H54 (cell line): ENCODE measurements at places on chromosomes 11 and 22.

- no peak for DNase-seq
Observed at GRCh38 chr22:22934543-22935055, 47.0 kb downstream of the IGLL5 start.

DNA sequence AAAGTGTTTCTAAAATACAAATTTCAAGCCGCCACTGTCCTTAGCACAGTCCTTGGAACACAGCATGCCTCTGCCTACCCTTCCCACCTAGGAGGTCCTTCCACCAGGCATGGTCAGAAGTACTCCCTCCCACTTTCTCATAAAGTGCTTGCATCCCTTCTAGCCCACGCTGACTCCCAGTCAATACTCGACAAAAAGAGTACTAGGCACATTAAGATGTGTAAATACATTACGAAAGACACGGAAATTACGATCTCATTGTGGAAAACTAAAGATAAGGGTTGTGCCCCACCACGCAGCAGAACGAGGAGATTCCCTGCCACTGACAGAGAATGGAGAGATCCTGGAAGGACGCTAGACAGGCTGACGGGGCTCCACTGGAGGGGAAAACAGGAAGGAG, 13.5 kb downstream of the CHKA start:
- DNase-seq: no peak

DNA sequence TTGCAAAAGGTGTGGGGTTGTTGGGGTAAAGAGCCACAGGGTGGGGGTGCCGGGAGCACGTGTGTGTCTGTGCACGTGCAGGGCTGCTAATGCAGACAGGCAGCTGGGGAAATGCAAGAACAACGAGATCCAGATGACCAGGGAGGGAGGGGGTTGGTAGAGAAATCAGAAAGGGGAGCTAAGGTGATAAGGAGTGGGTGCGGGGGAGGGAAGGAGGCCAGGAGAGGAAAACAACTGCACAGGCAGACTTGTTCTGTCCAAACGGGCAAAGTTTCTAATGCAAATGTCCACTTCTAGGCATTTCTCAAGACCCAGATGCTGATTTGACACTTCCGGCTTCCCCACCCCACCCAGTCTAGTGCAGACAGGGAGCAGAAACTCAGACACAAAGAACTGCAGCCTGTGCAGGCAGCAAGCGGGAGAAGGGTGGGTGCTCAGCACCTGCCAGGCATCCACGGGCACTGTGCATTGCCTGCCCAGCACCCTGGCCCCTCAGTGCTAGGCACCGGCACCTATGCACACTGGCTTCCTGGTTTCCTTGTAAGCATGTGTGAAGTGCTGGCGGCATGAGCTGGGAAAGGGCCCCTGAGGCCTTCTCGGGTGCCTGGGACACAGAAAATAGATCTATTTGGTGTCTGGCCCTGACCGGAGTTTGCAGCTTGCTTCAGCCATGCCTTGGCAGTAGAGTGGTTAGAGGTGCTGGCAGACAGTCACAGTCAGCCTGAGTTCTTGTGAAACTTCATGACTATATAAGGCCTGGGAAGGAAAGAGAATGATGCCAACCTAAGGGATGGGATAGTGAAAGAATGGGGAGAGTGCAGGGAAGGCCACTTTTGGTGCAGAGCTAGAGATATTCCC, 220.1 kb upstream of the SORL1-AS1 start:
- DNase-seq: no peak

DNA sequence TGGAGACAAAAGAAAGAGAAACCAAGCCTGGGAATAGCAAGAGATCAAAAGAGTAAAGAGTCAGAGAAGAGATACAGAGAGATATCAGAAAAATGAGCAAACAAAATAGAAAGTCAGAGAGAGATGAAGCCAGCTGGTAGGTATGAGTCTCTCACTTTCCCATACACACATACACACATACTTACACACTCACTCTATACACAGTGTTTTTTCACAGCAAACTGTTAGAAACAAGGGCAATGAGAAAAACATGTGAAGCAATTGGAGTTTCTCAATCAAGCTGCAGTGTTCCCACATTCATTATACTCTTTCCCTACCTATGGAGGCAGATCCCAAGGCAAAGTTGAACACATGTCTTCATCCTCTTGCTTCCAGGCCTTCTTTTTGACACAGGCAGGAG, 2.6 kb upstream of the NLRP10 start:
- no peak for DNase-seq

DNA sequence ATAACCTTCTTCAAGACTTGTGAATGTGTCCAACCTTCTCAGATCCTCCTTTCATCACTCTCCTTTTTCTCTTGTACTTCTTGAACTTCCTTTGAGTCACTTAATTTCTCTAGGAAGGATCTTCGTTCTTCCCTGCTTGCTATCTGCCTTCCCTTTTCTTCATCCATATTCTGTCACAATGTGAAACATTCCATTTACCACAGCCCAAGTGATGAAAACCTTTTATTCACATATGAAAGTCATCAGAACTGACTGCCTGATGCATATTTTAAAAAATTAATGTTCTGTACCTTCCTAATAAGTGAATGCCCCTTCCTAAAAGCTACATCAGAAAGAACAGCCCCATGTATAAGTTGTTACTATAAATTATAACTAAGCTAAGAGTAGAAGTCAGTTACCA, 520.4 kb upstream of the LUZP2 start:
- DNase-seq: no peak

- DNase-seq: no peak
Observed at GRCh38 chr11:65651339-65651588, 11.5 kb downstream of the RELA start.

DNA sequence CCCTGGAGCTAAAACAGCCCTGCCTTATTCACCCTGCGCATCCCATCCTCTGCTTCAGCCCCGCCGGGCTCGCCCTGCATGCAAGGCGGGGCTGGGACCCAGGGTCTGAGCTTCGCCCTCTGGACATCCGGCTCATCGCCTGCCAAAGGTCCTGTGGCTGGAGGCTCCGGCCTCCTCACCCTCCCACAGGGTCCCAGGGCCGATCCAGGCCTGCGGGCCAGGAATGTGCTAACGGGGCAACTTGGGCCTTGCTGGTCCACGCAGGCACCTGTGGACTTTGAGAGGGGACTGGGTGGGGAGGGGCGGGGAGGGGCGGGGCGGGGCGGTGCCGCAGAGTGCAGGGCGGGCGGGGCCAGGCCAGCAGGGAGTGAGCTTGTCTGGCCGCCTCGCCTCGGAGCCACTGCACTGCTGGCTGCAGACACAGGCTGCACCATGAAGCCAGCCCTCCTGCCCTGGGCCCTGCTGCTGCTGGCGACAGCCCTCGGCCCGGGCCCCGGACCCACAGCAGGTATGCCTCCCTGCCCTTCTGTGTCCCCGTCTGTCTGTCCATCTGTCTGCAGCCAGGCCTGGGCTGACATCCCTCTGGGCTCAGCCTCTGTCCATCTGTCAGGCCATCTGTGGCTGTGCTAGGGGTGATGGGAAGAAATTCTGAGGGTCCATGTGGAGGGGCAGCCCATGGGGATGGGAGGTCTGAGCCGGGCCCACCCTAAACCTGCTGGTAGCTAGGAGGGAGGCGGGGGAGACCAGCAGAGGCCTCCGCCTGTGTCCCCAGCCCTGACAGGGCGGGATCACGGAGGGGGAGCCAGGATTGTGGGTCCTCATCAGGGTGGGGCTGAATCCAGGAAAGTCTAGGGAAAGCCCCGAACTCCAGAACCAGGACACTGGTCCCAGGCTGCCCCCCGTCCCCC, at the start of gene SUSD2:
TSS of gene SUSD2 (plus strand) at position 400 of the 908 bp plus-strand sequence. CDS start at position 433, 33 bp downstream.
- DNase-seq: no peak
